Natural killer cell treated with Interleukin-12 subunit alpha and Interleukin-12 subunit beta and Interleukin-15 and Interleukin-18, amount 100 ng/mL, for 72 hours (primary cell): ENCODE measurements at places on chromosomes 6 and 20. TPM values are rescaled to one million over a fixed set of nuclear protein-coding genes. Genes with fewer than 3 reads are reported as not detected.

The HLA-DRB5 gene
- 53.6 TPM for total RNA-seq

The BPIFB1 gene
- total RNA-seq: not detected

The TAGAP gene
- total RNA-seq: 46.8 TPM

The MICB gene
- total RNA-seq: 37.4 TPM

The ABRACL gene
- 115 TPM for total RNA-seq

The GINS1 gene
- total RNA-seq: 17.6 TPM

The TSBP1 gene
- not detected for total RNA-seq

The MMP24 gene
- total RNA-seq: not detected

The KIF25 gene
- not detected for total RNA-seq

The ENPP1 gene
- 1.0 TPM for total RNA-seq

The TUBB2B gene
- total RNA-seq: not detected

The FKBP1C gene
- total RNA-seq: 1.9 TPM

The C6orf132 gene
- total RNA-seq: 0.42 TPM

The CTAGE9 gene
- total RNA-seq: not detected

The HTR1E gene
- not detected for total RNA-seq

The RNF5 gene
- 53.3 TPM for total RNA-seq
